ENCODE measurements at places on chromosomes 7 and 10.

DNA sequence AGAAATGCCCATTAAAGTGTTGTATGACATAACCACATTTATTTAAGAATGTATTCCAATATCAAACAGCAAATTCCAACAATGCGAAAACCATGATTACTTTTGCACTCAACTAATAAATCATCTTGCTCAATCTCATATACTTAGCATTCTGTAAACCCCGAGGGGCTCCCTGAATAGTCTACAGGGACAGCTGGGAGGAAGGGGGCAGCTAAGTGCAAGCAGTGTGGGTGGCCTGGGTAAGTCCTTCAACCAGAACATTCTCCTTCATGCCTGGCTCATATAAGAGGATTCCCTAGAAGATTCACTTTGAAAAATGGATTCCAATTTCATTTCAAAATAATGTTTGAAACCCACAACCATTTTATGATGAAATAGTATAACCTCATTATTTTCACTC, 355.5 kb downstream of the CDC14C start:
- DNase-seq: no peak

DNA sequence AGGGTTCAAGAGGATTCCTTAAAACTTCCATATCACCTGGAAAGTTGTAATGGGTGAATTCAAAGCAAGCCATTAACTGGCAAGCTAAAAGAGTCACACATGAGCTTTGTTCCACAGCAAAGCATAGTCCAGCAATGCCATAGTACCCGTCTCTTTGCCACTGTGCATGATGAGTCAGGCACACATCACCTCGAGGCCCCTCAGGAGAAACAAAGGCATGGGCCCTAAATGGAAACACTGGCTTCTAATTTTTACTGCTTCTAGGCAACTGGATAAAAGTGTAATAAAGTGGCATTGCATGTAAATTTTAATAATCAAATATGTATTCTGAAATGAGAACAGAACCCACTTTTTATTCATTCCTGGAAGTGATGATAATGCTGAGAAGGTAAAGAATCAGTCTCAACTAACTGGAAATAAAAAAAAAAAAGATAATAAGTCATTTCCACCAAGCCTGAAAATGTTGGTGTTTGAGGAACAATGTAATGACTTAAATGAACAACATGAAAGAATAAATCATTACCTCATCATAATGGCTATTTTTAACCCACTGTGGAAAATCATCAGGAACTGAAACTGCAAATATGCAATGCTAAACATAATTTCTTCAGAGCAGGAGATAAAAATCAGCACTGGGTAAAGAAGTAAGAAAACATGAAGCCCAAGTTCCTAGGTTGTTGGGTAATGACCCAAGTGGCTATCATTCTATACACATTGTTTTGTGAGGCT, 104.9 kb downstream of the CDK6 start:
- peak; percentile 27 for DNase-seq

DNA sequence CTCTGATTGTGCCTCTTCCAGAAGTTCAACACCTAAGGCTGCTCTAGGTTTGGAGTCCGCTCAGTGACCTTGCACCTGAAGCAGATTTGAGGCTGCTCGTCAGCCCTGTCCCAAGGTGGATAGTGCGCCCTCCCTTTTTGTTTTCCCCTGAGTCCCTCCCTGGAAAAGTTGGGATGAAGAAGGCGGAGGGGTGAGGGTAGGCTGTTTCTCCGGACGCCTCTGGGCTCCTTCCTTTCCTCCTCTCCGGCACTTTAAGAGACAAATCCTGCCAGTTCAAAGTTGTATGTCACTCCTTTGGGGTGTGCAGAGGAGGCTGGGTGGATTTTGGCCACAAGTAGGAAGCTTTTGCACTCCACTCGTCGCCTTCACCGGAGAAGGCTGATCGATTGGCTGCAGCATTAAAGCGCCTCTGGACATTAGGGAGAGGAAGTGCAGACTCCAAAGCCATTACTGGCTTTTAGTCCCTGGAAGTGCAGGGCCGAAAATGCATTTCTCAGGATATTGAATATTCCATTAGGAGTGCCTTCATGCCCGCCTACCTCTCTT, 81.9 kb upstream of the PRKG1 start:
- DNase-seq: no peak

- DNase-seq: no peak
Measured at GRCh38 chr7:55977831-55978230, 13.4 kb downstream of the NIPSNAP2 start.

DNA sequence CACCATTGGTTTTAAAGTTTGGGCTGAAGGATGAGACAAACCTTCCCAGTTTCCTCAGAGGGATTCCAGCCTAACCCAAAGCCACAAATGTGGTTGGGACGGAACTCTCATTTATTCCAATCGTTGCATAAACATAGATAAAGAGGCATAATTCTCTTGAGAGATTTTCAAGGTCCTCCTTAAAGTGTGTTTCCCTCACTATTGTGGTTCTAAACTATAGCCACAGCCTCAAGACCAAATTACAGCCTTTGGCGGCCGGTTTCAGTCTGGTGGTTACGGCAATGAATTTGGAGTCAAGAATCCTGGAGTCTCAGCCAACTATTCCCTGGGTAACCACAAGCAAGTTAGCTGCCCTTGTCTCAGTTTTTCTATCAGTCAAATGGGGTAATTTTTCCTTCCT, 42.6 kb downstream of the SEM1 start:
- no peak for DNase-seq

GRCh38 chr7:50662996-50663395, 97.8 kb upstream of the DDC start:
- DNase-seq: no peak

GRCh38 chr10:77637532-77638320, at the start of gene KCNMA1:
TSS of gene KCNMA1 (minus strand) at chr10:77637808.
- DNase-seq: no peak

DNA sequence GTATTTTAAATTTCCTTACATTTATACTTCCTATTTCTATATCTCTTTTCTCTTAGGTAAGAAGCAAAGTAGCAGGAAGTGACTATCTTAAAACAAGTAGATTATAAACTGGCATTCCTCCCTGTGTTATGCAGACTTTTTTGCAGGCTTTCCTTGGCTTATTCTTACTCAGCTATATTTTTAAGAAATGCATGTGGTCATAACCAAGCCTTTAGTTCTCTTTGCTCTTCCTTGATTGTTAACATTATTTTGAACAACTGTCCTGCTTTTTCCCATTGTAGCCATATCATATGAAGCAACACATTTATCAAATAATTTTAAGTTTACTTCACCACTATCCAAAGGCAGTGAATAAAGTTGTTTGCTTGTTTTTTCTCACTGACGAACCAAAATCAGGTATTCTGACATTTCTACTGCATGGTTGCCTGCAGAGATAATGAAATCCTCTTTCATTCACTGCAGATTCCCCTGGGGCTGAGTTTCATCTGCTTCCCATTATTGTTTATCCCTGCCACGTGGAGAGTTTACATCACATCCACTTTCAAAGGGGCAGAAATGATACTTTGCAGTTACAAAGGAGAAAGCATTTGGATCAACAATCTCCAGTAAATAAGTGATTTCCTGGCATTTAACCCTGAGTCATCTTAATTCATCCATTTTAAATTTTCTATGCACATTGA, 389.9 kb upstream of the SEMA3C start:
- DNase-seq: no peak

GRCh38 chr10:124697837-124698544, 46.2 kb downstream of the FAM53B start:
- DNase-seq: peak; percentile 65

GRCh38 chr7:25263337-25263736, 35.1 kb upstream of the NPVF start:
- DNase-seq: no peak

- DNase-seq: no peak
Measured at GRCh38 chr7:121953601-121954000, 80.6 kb downstream of the PTPRZ1 start.

DNA sequence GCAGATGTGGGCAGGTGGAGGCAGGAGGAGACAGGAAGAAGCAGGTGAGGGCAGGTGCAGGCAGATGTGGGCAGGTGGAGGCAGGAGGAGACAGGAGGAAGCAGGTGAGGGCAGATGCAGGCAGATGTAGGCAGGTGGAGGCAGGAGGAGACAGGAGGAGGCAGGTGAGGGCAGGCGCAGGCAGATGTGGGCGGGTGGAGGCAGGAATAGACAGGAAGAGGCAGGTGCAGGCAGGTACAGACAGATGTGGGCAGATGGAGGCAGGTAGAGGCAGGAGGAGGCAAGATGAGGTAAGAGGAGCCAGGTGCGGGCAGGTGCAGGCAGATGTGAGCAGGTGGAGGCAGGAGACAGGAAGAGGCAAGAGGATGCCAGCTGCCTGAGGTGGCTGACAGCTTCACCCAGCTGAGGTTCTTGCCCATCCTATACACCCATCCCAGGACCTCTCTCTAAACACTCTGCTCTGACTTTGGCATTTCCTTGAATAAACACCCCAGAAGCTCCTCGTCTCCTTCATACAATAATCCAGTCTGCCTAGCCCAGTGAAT, 33.0 kb downstream of the PTPRE start:
- DNase-seq: no peak

GRCh38 chr10:133359554-133359971, 1.7 kb upstream of the FUOM start:
- no peak for DNase-seq

- no peak for DNase-seq
Measured at GRCh38 chr7:67598469-67598868, 601.8 kb downstream of the TYW1 start.

GRCh38 chr10:27893358-27893954, 105.4 kb downstream of the ODAD2 start:
- no peak for DNase-seq

DNA sequence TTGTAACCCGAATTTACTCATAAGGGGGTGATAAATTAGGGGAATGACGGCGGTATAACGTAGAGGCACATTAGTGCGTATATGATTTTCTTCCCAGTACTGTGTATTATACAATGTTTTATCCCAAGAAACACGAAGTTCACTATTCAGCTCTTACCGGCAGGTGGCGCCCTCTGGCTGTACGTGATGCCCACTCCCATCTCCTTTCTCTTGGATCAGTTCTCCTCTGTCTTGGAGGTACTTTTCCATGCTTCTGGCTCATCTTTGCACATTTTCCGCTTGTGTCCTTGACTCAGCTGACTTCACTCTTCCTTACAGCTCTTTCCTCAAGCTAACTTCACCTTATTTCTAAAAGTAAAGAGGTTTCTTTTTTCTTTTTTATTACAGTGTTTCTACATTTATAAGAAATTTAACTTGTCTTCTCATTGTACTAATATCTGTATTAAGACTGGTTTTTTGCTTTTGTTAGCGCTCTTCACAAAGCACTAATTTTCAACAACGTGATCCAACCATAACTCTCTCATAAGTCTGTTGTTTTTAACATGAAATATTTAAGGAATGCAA, 21.3 kb downstream of the TMEM176B start:
- DNase-seq: peak; percentile 75

GRCh38 chr7:26583094-26583648, 281.2 kb downstream of the SKAP2 start:
- no peak for DNase-seq

DNA sequence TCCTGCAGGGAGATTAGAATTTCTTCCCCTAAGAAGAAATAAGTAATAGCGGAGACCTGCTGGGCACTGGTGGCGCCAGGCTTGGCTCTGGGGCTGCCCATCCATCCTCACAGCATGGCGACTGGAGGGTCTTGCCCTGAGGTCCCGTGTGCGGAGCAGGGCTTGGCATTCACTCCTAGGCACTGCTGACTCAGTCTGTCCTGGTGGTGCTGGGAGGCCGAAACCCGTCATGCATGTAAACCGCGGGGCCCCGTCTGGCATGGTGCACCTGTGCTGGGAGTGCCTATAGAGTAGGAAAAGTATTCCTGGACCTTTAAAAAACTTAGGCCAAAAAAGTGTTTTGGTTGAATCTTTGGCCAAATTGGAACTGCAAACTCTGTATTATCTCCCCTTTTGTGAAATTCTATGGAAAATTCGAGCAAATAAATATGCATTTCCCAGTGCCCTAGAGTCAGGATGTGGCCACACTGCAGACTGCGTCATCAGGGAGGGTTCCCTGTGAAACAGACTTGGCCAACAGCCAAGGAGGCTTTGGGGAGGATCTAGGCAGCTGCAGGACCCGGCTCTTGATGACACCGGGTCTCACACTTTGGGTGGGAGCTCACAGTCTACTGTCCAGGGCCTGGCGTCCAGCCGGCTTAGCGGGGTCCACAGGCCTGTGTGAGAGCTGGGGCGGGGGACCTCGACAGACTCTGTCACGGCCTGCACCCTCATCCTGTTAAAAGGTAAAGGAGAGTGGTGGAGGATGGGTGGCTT, 122.3 kb downstream of the VIPR2 start:
- DNase-seq: no peak

DNA sequence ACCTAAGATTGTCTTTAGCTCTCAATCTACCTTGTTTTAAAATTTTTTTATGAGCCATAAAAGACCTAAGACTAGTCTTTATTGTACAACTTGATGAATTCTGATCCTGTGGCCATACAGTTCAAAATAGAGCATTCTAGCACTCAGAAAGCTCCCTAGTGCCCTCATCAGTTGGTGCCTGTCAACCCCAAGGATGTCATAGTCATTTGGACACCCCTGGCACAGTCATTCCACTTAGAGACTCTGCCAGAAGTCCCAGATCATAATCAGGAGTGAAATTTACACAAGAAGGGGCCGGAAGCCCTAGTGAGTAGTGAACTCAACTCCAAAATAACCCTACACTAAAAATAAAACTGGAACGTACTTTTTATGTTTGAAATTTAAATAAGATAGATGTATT, 80.0 kb upstream of the INSIG1 start:
- no peak for DNase-seq

GRCh38 chr7:99362801-99363200, 11.7 kb upstream of the ARPC1B start:
- DNase-seq: no peak

- DNase-seq: no peak
Measured at GRCh38 chr10:62853710-62854109, 37.5 kb upstream of the EGR2 start.

DNA sequence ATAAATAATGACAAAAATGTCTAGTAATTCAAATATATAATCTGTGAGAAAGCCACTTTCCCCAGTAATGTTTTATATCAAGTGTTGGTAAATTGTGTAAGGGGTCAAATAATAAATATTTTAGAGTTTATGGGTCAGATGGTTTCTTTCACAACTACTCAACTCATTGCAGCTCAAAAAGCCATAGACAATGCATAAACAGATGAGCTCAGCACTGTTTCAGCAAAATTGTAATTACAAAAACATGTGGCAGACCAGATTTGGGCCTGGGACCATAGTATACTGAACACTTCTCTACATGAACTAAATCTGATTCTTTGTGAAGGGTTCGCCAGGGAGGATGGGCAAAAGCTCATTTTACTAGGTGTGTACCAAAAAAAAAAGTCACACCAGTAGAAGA, 460.8 kb downstream of the NRG3 start:
- no peak for DNase-seq

Data from stimulated activated CD4-positive, alpha-beta T cell treated with anti-CD3 and anti-CD28 coated beads, Interleukin-4, amount 100 ng/mL, for 1 hour (primary cell).